DMS79 treated with DMSO at 0.1 percent for 48 hours (cell line): ENCODE measurements at places on chromosomes 2 and 18.
A peak's percentile ranks its signal among the peaks of the same experiment; 100 is the strongest.

DNA sequence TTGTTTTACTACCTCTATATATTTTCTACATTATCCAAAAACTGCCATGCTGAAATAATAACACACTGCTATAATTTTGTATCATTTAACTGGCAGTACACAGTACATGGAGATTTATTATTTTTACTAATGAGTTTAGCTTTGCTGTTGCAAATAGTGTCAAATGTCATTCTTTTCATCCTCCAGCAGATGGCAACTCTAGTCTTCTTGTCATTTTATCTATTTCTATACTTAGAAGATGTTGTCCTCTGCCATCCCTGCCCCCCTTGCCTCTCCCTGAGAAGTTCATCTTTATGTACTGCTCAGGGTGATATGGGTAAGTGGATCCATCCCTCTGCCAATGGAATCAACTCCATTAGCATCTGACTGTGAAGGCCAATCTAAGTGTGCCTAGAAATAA is 21.7 kb upstream of the LRRTM1 start:
- no peak for DNase-seq

DNA sequence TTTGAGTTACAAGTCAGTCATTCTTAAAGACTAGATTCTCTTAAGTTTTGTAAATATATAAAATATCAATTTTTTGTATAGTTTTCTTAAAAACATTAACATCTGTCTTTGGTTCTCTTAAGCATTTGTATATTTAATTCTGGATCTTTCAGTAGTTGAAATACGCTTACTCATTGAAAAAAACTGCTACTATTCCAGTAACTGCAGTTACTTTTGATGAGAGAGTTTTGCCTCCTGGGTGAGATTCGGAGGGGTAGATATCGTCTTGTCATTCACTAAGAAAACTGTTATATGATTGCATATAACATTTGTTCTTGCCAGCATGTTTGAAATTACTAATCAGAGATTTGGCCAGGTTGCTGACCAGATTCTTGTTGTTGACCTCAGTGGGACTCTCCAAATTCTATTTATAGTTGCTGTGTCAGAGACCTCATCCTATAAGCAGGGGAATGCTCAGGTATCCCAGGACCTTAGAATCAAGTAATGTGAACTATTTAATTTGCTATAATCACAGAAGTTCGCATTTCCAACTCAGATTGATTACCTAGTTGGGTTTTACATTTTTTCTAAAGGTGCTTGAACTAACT is 7.9 kb downstream of the AGPS start:
- DNase-seq: no peak

DNA sequence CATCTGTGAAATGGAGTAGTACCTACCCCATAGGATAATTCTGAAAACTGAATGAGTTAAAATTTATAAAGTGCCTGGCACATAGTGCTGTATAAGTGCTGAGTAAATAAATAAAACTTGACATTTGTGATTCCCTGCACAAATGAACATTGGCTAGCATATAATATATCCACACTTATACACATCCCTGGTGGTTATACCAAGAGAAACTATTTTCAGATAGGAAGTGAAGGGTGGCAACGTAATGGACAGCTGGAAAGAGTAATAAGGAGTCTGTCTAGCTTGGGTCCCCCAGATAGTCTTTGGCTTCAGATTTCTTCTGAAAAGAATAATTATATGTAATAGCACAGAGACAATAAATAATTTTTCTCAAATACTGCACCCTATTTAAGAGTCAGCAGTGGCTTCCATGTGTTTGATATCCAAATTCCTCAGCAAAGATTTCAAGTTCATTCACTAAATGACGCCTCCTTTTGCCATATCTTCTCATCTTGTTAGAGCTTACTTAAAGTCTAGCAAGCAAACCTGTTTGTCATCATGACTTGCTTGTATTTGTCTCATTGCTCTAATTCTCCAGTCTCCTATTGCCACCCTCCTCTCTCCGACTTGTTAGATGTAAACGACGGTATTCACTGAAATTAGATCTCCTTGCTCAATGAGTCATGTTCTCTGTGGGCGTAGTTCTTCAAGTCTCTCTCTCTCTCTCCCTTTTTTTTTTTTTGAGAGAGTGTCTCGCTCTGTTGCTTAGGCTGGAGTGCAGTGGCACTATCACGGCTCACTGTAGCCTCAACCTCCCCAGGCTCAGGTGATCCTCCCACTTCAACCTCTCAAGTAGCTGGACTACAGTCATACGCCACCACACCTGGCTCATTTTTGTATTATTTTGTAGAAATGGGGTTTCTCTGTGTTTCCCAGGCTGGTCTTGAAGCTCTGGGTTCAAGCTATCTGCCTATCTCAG is 8.7 kb upstream of the ADGRF3 start:
- DNase-seq: peak; percentile 89

DNA sequence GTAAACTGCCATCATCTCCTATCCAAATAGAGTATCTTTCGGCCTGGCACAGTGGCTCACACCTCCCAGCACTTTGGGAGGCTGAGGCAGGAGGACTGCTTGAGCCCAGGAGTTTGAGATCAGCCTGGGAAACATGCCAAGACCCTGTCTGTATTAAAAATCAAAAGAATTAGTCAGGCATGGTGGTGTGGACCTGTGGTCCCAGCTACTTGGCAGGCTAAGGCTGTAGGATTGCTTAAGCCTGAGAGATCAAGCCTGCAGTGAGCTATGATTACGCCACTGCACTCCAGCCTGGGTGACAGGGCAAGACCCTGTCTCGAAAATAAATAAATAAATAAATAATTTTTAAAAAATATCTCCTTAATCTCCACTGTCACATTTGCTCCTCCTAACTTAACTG is 14.7 kb upstream of the ARPC2 start:
- no peak for DNase-seq

GRCh38 chr18:79897940-79898625 is 53.4 kb downstream of the SLC66A2 start:
- no peak for DNase-seq

DNA sequence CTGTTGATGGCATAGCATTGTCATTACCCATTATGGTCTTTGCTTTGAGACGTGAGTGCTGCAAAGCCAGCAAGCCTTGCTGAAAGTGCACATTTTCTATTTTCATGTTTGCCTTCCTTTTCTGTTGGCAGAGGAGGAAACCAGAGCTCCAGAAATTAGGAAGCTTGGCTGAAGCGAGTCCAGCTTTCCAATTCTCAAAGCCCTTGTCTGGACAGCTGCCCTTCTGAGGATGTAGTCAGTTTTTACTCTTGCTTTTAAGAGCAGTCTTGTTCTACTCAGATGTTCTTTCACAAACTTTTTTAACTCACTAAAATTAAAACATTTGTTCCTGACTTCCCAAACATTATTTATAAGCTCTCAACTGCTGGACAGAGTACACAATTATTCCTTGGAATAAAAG is 93.8 kb downstream of the ICOS start:
- DNase-seq: no peak

- DNase-seq: no peak
These were observed 111.7 kb downstream of the PIEZO2 start for GRCh38 chr18:11037533-11038240.

GRCh38 chr2:17101091-17101490 is 417.1 kb downstream of the RAD51AP2 start:
- DNase-seq: no peak

DNA sequence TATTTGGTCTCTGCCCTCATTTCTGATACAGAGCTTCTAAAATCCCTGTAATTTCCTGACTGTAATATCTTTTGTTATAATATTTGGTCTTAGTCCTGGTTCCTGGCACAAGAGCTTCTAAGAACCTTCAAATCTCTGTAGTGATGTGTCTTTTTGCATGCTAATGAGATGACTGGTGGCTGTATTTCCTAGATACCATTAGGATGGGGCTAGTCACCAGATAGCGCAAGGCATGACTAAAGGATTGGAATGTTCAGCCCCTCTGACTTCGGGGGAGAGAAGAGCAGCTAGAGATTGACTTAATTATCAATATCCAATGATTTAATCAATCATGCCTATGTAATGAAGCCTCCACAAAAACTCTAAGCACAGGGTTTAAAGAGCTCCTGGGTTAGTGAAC is 620.8 kb upstream of the ACVR2A start:
- DNase-seq: no peak

DNA sequence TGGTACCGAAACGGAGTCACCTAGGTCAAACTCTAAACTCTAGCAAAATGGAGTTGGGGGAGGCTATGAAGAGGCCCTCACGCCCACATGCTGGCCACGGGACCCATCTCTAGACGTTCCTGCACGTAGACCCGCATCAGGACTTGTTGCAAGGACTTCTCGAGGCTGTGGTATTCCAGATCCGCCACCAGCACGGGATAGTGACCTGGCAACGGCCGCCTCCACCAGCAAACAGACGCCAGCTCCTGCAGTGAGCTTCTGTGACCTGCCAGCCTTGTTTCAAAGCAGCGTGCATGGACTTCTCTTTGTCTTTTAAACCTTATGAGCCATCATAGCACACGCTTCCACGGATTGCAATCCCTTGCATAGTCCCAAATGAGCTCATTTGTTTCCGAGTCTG is 40.3 kb upstream of the RALBP1 start:
- no peak for DNase-seq

GRCh38 chr2:135150725-135151124 is 98.6 kb downstream of the RAB3GAP1 start:
- DNase-seq: peak; percentile 61

DNA sequence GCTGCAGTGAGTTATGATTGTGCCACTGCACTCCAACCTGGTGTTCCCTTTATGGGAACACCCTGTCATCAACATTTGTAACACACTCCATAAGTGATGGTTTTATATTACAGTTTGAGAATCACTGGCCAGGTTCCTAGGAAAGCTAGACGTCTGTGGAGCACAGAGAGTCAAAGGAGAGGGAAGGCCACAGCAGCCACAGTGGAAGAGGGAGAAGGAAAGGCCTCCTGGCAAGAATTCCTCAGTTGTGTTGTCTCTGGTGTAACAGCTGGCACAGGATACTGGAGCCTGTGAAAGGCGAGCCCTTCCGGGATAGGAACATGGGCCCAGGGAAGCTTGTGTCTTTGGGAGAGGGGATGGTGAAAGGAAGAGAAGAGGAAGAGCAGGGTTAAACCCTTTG is 360.5 kb upstream of the PIK3C3 start:
- no peak for DNase-seq

DNA sequence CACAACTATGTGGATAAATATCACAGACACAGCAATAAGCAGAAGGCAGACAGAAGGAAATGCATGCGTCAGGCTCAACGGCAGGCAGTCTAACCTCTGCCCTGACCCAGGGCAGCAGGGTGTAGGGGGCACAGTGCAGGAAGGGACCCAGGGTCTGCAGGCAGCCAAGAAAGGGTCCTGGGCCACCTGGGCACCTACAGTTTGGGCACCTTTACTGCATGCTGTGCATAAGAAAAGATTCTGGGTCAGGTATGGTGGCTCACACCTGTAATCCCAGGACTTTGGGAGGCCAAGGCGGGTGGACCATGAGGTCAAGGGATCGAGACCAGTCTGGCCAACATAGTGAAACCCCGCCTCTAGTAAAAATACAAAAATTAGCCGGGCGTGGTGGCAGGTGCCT is 17.7 kb downstream of the PASK start:
- DNase-seq: no peak

GRCh38 chr18:26579941-26580618 is 31.7 kb upstream of the KCTD1 start:
- DNase-seq: no peak

DNA sequence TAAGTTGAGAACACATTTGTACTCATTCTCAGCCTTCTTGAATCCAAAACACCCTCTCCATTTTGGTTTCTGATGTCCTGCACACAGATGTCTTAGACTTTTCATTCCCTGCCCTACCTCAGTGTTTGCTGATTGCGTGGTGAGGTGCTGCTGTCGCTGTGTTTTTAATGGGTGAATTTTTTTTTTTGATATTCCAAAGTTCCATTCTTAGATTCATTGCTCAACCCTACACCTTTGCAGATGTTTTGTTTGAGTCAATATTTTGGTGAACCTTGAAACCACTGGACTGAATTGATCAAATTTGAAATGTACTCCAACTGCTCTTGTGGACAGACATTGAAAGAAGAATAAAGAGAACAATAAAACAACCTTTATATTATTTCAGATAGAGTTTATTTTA is 130.4 kb upstream of the DSEL start:
- no peak for DNase-seq

GRCh38 chr2:68819556-68819955 is 51.6 kb downstream of the BMP10 start:
- DNase-seq: no peak

- no peak for DNase-seq
These were observed 81.2 kb downstream of the GBX2 start for GRCh38 chr2:236086971-236087465.

DNA sequence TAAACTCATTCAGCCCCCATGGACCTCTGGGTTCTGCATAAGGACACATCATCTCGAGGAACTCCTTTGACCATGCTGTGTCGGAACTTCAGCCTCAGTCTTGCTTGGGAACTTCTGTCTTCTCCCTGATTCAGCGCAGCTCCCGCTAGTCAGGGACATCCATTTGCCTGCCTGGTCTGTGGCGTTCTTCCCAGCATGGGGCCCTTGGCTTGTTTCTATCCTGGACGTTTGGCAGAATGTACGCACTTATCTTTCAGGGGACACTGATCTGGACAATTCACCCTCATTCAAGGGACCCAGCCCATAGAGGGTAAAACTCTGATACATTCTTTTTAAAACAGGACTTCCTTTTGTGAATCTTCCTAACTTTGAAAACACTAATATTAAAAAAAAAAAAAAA is 75.8 kb upstream of the WIPF1 start:
- DNase-seq: no peak

DNA sequence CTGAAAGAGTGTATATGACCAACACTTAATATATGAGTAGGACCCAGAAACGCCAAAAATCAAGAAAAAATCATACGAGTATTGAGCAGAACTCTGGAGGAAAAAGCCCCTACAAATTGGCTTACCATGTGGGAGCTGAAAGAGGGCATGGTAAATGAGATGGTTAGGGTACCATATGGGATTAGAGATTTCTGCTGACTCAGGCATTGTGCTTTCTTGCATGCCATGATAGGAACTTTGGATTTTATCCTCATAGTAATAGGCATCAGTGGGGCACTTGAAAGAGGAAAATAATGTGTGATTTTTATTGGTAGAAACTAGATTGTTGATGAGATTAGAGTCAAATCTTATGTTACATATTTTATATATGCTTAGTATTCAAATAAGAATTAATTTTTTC is 271.1 kb downstream of the CBLN2 start:
- no peak for DNase-seq

GRCh38 chr2:206572725-206573124 is 69.6 kb upstream of the FAM237A start:
- DNase-seq: no peak
